ENCODE measurements at places on chromosomes 12 and 14. TPM values are rescaled to one million over a fixed set of nuclear protein-coding genes. Genes with fewer than 3 reads are reported as not detected.

CRY1 gene
- 36.7 TPM for total RNA-seq

CCND2 gene
- 103 TPM for total RNA-seq

OTOGL gene
- 0.13 TPM for total RNA-seq

NGB gene
- not detected for total RNA-seq

NINJ2 gene
- 0.37 TPM for total RNA-seq

NPC2 gene
- total RNA-seq: 405 TPM

DNA sequence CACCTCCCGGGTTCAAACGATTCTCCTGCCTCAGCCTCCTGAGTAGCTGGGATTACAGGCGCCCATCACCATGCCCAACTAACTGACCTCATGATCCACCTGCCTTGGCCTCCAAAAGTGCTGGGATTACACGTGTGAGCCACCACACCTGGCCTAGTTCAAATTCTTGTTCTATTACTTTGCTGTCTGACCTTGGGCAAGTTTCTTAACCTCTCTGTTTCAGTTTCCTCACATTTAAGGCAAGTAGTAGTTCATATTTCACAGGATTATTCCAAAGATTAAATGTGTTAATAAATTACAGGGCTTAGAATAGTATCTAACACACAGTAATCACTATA is 10.9 kb downstream of the RXYLT1 start:
- H3K4me3 ChIP-seq: no peak overlapping the region
- H3K27ac ChIP-seq: no peak overlapping the region
- H3K4me1 ChIP-seq: peaks cover 5% of the 10 kb centered on the region

GRCh38 chr12:72018036-72018435 is 79.4 kb downstream of the TPH2 start:
- H3K27ac ChIP-seq: no peak overlapping the region
- no peaks in the 10 kb centered on the region for H3K36me3 ChIP-seq
- H3K4me3 ChIP-seq: no peak overlapping the region
- H3K4me1 ChIP-seq: no peaks in the 10 kb centered on the region

DNA sequence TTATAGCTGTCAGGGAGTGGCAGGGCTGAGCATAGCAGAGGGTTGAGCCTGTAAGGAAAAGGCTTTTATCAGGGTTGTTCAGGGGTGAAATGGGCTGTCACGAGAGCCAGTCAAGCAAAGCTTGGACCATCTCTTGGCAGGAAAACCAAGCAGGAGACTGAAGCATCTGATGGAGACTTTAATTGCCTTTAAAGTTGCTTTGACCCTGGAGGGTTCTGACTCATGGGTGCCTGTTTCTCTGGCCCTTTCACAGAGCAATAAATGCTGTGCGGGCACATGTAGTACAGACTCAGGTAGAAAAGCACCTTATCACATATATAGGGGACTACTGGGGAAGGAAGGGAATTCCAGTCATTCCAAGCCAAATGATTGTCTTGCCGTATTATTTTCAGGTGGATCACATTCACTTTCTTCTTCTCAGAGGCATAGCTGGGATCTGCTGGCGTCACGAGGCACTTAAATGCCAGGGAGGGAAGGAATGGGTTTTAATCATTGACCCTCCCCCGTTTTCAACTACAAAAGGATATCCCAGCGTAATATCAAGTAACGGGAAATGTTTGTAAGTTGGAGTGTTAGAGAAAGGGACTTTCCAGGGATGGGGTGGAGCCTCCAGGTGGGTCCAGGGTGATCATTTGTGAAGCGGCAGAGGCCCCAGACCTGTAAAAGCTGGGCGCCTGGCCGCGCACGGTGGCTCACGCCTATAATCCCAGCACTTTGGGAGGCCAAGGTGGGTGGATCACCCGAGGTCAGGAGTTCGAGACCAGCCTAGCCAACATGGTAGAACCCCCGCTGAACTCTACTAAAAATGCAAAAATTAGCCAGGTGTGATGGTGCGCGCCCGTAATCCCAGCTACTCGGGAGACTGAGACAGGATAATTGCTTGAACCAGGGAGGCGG is 34.9 kb downstream of the PLEKHD1 start:
- no peaks in the 10 kb centered on the region for H3K36me3 ChIP-seq
- no peaks in the 10 kb centered on the region for H3K27me3 ChIP-seq
- H3K4me3 ChIP-seq: no peak overlapping the region

- H3K27me3 ChIP-seq: no peaks in the 10 kb centered on the region
- no peak overlapping the region for H3K4me3 ChIP-seq
- H3K36me3 ChIP-seq: no peaks in the 10 kb centered on the region
- no peak for DNase-seq
- no peaks in the 10 kb centered on the region for H3K4me1 ChIP-seq
Observed at GRCh38 chr12:34215213-34215892, 193.1 kb downstream of the ALG10 start.

GRCh38 chr12:754473-754820 is 2.1 kb downstream of the WNK1 start:
- no peaks in the 10 kb centered on the region for H3K27me3 ChIP-seq
- H3K4me3 ChIP-seq: peak overlapping the region; percentile 92
- peaks cover 39% of the 10 kb centered on the region for H3K4me1 ChIP-seq
- no peak overlapping the region for H3K27ac ChIP-seq
- no peaks in the 10 kb centered on the region for H3K36me3 ChIP-seq

DNA sequence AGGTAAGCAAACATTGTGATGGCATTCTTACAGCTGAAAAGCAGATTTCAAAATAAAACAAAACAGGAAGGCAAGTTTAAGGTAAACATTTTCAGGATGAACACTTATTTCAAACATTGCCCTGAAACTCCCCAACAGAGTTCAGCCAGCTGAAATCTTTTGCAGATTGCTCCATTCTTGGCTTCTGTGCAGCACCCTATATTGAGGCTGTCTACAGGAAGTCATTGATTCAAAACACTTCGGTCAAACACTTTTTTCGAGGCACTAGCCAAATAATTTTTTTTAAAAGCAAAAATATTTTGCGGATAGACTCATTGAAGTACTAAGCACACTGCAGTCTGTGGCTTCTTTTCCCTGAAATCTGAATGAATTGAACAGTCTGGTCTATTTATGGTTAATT is 318.1 kb upstream of the PDE3A start:
- H3K36me3 ChIP-seq: no peaks in the 10 kb centered on the region
- no peaks in the 10 kb centered on the region for H3K27me3 ChIP-seq
- H3K4me1 ChIP-seq: no peaks in the 10 kb centered on the region
- no peak overlapping the region for H3K27ac ChIP-seq

DNA sequence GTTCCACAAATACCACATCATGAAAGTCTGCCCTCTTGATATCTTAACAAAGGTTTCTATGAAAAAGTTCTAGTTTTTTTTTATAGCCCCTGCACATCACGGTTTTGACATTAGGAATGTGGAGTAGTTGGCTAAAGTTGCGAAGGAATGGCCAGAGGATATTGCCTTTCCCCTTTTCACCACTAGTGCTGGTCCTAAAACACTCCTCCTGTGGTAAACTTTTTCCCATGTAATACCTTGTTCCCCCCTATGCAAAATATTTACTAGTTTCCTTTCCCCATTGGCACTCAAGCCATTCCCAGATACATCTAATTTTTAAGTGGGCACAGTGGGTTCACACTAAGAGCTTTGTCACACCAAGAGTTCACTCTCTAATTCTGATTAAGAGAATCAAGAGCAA is 33.4 kb downstream of the R3HDM2 start:
- no peaks in the 10 kb centered on the region for H3K36me3 ChIP-seq
- no peak overlapping the region for H3K27ac ChIP-seq
- no peaks in the 10 kb centered on the region for H3K4me1 ChIP-seq
- no peaks in the 10 kb centered on the region for H3K27me3 ChIP-seq
- DNase-seq: no peak
- no peak overlapping the region for H3K4me3 ChIP-seq

DNA sequence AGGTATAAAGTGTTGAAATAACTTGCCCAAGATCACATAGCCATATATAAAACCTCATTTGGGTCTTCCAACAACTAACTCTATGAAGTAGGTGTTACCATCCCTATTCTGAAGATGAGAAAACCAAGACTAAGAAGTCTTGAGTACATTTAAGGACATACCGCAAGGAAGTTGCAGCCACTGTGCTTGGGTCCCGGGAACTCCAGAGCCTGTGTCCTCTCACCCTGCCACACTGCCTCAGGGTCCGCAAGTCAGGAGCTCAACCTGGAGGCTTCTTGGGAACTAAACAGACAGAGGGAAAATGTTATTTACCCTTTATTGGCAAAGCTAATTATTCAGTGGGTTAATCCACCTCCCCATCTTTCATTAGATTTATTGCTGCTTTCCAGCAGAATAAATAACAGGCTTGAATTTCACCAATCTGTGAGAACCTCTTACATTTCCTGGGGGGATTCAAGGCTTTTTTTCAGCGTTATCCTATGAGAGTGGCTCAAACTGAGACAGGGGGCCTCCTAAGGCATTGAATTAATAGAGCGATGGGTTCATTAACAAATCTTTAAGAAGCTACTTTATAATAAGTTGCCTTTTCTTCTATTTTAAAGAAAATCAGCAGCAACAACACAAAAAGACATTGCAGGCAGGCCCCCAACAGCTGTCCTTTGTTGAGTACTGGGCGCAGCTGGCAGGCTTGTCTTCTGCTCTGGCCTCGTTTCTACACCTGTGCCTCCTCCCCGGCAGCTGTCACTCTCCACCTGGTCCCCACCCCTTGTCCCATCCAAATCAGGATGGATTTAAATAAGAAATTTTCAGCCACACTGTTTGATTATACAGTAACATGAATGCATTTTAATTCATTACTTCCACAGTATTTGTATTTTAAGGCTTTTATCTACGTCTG is 25.3 kb downstream of the PHLDA1 start:
- no peak overlapping the region for H3K4me3 ChIP-seq
- no peak for DNase-seq
- H3K36me3 ChIP-seq: no peaks in the 10 kb centered on the region
- peaks cover 10% of the 10 kb centered on the region for H3K4me1 ChIP-seq

DNA sequence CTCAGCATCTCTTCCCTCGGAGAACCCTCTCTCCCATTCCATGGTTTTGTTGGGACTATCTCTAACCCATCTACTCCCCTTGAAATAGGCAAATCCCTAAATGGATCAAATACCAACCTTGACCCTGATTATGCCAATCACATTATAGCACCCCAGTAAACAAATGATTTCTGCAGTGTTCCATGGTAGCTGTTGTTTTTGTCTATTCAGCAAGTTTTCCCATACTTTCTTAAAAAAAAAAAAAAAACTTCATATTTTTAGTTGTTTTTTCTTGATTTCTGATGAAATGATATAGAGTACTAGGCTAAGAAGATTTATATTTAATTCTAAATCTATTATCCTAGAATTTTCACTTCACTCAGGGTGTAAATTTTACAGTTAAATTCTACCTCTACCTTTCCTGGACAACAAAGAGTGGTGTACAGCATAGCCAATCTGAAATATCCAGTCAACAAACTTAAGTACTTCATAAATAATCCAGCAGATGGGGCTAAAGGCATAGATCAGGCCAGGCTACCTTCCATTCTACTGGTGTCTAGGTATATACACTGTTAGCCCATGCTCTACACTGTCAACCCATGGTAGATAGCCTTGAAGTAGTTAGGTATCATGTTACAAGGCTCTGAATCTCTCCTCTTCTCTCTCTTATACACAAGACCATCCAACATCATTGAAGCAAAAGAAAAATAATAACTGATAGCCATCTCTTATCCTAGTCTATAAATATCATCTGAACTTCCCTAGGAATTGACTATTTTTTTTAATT is 82.2 kb downstream of the PLEKHG7 start:
- H3K4me3 ChIP-seq: no peak overlapping the region
- H3K4me1 ChIP-seq: no peaks in the 10 kb centered on the region
- no peaks in the 10 kb centered on the region for H3K27me3 ChIP-seq
- H3K36me3 ChIP-seq: no peaks in the 10 kb centered on the region
- peak; percentile 78 for DNase-seq

DNA sequence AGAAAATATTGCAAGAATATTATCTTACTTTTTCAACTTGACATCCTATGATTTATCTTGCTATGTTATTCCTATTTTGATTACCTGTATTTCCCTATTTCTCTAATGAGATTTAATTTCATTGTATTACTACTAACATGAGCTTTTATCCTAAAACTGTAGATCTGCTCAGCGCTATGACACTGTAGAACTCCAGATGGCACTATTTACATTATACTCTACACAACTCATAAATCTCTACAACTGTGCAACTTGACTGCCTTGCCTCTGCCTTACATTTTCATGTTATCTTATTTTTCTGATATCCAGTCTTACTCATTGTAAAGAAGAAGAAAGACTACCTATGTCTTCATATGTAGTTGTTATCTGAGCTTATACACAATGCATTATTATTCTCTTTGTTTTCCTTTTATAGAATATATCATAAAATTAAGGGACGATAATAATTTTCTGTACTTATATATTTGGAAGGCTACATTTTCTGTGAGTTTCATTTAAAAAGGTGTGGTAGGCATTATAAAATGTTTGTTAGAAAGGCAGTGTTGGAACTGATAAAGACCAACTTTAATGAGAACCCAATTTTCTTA is 24.1 kb downstream of the NUP37 start:
- DNase-seq: peak; percentile 5
- H3K27ac ChIP-seq: no peak overlapping the region
- H3K4me3 ChIP-seq: no peak overlapping the region
- no peaks in the 10 kb centered on the region for H3K27me3 ChIP-seq

DNA sequence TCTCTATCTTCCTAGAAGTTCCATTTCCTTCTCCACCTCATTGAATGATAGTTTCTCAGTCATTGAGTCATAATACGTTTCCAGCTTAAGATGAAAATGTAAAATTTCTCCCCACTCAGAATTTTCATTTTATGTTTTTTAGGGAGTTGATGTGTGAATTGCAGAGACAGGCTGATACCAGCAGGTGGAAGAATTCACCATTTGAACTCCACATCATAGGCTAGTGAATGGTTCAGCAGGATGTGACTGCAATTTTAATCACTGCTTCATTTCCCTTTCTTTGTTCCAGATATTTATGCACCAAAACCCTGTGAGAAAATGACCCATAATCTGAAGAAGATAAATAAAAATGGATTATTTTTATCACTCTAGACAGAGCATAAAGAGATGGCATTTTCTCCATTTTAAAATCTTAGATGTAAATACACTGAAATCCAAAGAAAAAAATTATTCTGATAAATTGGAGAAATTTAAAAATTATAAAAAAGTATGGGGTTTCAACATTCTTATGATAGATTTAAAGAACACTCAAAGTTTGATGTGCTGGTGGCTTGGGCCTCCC is 10.6 kb upstream of the PYGL start:
- H3K27me3 ChIP-seq: no peaks in the 10 kb centered on the region
- H3K4me1 ChIP-seq: no peaks in the 10 kb centered on the region
- no peak overlapping the region for H3K4me3 ChIP-seq
- no peak overlapping the region for H3K27ac ChIP-seq
- no peaks in the 10 kb centered on the region for H3K36me3 ChIP-seq
- peak; percentile 30 for DNase-seq

All from neural progenitor cell (in vitro differentiated cells).